ENCODE measurements at places on chromosomes 3 and 15.
A peak's percentile ranks its signal among the peaks of the same experiment; 100 is the strongest.

DNA sequence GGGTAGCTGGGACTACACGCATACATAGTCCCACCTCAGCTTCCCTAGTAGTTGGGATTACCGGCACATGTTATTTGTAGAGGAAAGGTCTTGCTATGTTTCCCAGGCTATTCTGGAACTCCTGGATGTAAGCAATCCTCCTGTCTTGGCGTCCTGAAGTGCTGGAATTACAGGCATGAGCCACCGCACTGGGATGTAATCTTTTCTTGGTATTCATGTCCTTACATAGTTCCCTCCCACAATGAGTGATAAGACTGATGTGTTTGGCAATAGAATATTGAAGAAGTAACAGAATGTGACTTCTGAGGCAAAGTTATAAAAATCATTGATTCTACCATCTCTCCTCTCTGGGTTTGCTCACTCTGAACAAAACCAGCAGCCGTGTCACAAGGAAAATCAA lies 22.7 kb upstream of the ALCAM start:
- peak; percentile 54 for DNase-seq

DNA sequence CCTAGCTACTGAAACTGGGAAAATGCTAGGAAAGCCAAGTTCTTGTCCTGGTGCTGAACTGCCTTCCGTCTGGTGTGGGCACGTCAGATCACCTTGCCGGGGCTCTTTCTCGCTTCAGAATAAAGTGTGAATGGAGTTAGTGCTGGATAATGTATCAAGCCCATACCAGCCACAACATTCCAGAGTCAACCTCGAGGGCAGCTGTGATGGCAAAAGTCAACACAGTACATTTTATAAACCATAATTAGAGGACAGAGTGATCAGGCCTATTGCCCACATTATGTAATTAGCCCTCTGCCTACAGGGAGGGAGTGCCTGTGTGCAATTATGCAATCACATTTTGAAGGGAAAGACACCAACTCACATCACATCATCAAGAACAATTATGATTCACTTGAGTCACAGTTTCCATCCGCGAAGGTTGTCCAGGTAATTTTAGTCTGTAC lies 165.2 kb downstream of the RORA start:
- no peak for DNase-seq

GRCh38 chr3:112004187-112004586 lies 5.5 kb downstream of the TAGLN3 start:
- no peak for DNase-seq

DNA sequence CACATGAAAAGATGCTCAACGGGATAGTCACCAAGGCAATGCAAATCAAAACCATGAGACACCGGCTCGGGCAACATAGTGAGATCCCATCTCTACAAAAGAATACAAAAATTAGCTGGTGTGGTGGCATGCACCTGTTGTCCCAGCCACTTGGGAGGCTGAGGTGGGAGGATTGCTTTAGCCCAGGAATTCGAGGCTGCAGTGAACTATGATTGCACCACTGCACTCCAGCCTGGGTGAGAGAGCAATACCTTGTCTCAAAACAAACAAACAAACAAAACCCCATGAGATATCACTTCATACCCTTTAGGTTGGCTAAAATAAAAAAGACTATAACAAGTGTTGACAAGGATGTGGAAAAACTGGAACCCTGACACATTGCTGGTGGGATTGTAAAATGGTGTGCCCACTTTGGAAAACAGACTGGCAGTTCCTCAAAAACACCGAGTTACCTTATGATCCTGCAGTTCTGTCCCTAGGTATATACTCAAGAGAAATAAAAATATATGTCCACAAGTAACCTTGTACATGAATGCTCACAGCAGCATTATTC lies 3.8 kb upstream of the PPARG start:
- no peak for DNase-seq

DNA sequence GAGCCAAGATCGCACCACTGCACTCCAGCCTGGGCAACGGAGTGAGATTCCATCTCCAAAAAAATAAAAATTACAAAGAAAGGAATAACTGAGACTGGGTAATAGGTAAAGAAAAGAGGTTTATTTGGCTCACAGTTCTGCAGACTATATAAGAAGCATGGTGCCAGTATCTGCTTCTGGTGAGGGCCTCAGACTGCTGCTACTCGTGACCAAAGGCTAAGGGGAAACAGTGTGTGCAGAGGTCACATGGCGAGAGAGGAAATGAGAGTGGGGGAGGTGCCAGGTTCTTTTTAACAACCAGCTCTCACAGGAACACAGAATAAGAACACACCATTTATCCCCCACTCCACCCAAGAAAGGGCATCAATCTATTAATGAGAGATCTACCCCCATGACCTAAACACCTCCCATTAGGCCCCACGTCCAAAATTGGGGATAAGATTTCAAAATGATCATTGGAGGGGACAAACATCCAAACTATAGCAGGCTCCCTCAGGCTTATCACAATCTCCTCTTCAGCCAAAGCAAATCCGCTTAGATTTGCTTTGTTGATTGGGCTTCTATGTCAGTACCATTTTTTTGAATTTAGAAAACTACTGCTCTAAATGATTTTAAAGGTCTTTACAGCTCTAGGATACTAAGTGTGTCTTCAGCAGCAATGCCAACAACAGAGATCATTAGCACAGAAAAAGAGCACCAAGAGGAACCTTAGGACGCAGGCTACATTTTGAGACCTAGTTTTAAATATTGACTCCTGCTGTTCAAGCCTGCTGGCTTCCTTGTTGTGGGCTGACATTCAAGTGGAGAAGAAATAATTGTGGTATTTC lies 84.2 kb upstream of the TBL1XR1 start:
- DNase-seq: no peak

GRCh38 chr3:69033470-69033869 lies 18.7 kb downstream of the TMF1 start:
- peak; percentile 38 for DNase-seq

GRCh38 chr15:83978588-83978987 lies 257.0 kb upstream of the GOLGA6L4 start:
- no peak for DNase-seq

Measured in osteoblast (primary cell).